Stimulated activated CD4-positive, alpha-beta T cell treated with anti-CD3 and anti-CD28 coated beads, Interleukin-15, amount 100 ng/mL, for 1 hour (primary cell): ENCODE measurements at places on chromosomes 6 and 20.

- DNase-seq: no peak
Observed at GRCh38 chr6:46605091-46605797, 47.4 kb downstream of the CYP39A1 start.

GRCh38 chr6:97049253-97050011 is 124.9 kb downstream of the KLHL32 start:
- no peak for DNase-seq

GRCh38 chr6:45532721-45533210 is 155.0 kb upstream of the SUPT3H start:
- no peak for DNase-seq

DNA sequence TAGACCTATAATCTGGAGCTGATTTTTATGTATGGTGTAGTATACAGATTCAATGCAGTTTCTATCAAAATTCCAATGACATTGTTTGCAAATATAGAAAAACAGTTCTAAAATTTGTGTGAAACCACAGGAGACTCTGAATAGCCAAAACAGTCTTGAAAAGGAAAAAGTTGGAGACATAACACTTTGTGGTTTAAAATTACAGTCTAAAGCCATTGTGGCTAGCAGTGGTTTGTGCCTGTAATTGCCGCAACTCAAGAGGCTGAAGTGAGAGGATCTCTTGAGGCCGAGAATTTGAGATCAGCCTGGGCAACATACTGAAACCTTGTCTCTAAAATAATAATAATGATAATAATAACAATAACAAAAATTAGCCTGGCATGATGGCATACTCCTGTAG is 213.7 kb downstream of the CDKAL1 start:
- DNase-seq: no peak

GRCh38 chr6:32847795-32848194 is 3.9 kb upstream of the PSMB8 start:
- no peak for DNase-seq

GRCh38 chr6:156832231-156832647 is 55.1 kb downstream of the ARID1B start:
- DNase-seq: no peak

DNA sequence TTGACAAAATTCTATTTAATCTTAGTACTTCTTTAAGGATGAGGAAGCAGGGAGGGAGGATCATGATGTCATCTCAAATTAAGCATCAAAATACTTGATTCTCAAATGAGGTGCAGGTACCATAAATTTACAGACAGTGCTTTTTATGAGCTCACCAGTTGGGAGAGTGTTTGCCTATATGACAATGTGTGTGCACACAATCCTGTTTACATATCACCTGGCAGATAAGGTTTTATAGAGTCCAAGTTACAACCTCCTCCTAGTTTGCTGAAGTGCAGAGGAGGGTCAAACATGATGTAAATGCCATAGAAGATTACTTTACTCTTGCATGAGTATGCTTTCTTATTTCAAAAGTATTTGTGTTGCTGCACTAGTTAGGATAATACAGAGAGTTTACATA is 6.4 kb downstream of the ATXN1 start:
- DNase-seq: no peak

DNA sequence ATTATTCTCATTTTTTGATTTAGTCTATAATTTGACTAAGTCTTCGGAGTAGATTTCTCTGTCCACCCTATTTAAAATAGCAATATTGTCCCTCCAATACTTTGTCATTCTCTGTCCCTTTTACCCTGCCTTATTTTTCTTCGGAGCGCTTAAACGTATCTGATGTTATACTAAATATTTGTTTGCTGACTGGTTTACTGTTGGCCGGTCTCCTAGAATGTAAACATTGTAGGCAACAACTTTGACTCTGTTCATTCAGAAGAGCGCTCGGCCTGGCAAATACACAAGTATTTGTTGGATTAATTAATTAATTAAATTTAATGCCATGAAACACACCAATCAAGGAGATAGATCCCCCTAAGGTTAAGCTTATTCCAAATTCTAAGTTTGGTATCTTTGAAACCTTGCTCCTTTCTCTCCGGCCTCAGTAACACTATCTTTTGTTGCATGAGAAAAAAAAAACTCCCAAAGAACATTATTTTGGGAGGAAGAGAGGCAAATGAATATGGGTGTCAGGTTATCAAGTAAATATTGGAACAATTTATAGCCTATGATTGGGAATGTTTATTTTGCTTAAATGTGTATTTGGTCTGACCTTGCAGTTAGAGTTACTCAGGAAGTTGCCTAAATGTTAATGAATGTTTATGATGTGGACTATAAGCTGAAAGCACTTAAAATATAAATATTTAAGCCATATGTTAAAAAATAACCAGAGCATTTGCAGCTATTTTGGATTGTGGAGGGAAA is 231.1 kb downstream of the SOX4 start:
- DNase-seq: no peak

- no peak for DNase-seq
Observed at GRCh38 chr20:16671753-16672152, 58.1 kb upstream of the SNRPB2 start.

GRCh38 chr6:163195721-163196691 is 218.5 kb upstream of the QKI start:
- no peak for DNase-seq

DNA sequence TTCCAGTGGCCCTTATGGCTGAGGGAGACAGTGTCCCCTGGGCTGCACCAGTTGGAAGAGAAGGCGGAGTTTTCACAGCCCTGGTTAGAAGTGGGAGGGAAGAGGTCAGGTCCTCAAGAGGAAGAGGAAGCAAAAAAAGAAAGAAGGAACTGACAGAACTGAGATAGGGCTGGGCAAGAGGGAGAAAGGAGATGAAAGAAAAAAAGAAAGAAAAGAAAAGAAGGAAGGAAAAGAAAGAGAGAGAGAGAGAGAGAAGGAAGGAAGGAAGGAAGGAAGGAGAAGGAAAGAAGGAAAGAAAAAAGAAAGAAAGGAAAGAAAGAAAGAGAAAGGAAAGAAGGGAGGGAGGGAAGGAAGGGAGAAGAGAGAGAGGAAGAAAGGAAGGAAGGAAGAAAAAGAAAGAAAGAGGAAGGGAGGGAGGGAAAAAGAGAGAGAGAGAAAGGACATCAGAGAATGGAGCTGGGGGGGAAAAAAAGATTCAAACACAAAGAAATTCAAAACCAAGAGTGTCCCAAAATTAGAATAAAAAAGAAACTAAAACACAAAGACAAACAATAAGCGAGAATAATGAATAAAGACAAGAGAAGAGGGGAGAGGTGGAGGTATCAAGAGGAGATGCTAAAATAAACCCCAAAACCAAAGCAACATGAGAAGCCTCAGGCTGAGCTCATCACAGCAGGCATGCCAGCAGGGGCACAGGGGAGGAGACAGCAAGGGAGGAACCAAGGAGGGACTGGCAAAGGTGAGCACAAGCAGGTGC is 5.3 kb upstream of the FUCA2 start:
- no peak for DNase-seq
